ENCODE measurements at places on chromosomes 12 and 14.

GRCh38 chr14:91238661-91239060 is 5.8 kb downstream of the GPR68 start:
- no peak for DNase-seq

DNA sequence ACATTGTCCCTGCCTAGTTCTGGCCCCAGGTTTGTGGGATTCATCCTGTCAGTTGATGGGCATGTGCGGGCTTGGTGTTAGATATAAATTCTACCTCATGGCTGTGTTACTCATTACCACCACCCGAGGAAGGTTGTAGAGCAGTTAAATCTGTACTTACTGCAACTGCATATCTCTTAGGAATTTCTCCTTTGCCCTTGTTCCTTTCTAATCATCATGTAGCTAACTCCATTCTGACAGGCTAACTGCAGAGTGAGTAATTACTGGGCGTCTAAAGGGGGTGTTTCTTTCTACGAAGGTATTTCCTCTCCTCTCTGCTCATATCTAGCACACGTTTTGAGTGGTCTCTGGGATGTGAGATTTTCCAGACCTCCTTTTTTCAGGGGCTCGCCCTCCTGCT is 1076.7 kb downstream of the TMTC2 start:
- no peak for DNase-seq

GRCh38 chr14:57355081-57355800 is 35.1 kb upstream of the NAA30 start:
- DNase-seq: no peak

DNA sequence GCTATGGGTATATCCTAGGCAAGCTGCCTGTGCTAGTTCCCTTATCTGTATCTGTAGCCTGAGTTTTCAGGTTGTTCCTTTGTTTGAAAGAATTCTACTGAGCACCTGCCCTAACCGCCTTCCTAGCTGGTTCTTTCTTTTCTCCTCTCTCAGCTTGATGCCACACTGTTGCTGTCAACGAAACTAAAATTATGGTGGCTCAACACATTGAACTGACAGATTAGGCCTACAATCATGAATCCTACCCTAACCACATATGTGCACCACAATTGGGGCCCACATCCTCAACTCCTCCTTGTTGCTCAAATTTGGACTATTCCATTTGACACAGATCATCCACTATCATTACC is 36.2 kb upstream of the RESF1 start:
- no peak for DNase-seq

DNA sequence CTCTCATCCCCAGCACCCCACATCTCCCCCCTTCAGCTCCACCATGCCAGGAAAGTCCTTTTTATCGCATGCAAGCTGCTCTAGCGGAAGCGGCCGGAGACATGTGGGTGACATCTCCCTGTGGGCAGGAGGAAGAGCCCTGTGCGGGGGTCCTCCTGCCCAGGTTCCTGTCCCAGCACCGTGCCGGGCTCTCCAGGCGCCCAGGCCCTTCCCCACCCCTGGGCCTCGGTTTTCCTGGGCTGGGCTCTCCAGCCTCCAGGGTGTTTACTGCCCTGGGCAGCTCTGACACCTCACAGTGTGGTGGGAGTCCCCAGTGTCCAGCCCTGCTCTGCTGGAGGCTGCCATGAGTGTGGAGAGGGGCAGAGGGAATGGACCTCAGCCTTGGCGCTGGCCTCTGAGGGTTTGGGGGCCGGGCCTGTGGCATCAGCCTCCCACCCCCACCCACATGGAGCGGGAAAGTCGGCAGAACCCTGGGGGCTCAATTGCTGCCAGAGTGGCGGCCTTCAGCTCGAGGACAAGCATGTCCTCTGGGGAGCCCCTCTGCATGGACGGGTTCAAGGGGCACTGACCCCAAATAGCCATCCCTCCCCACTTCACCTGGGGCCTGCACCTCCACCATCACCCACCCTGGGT is 16.9 kb downstream of the ASPG start:
- DNase-seq: no peak

DNA sequence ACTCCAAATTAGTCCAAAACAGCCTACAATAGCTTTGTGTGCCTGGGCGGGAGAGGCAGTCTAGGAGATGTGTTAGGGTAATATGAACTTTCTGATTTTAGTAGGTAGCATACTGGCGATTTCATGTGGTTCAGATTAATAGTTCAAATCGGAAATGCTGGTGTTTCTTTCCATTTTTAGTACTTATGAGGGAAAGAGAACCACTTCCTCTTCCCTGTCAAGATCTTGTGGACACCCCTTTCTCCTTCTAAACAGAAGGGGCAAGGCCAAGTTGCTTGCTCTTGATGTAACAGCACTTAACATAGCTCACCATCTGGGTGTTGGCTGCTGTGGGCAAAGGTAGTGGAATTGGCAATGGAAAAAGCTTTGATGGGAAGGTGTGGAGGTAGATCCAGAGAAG is 32.2 kb upstream of the IGF1 start:
- no peak for DNase-seq

- DNase-seq: no peak
Measured at GRCh38 chr14:95564060-95564459, 29.2 kb downstream of the GLRX5 start.

DNA sequence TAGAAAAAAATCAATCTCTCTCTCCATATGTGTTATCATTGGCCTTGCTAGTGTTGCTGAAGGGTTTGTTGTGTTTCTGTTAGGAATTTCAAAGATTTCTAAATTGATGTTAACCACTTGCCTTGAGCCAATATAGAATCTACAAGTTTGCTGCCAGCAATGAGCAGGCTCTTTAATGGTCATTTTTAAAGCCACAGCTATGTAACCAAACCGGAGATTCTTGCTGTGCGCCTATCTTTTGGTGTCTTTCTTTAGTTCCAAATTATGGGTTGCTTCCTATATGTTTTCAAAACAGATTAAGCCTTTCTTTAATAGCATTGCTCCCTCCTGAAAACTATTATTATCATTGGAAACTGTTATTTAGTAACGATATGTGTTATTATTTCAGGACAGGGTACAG is 545.7 kb downstream of the DIO2 start:
- no peak for DNase-seq

DNA sequence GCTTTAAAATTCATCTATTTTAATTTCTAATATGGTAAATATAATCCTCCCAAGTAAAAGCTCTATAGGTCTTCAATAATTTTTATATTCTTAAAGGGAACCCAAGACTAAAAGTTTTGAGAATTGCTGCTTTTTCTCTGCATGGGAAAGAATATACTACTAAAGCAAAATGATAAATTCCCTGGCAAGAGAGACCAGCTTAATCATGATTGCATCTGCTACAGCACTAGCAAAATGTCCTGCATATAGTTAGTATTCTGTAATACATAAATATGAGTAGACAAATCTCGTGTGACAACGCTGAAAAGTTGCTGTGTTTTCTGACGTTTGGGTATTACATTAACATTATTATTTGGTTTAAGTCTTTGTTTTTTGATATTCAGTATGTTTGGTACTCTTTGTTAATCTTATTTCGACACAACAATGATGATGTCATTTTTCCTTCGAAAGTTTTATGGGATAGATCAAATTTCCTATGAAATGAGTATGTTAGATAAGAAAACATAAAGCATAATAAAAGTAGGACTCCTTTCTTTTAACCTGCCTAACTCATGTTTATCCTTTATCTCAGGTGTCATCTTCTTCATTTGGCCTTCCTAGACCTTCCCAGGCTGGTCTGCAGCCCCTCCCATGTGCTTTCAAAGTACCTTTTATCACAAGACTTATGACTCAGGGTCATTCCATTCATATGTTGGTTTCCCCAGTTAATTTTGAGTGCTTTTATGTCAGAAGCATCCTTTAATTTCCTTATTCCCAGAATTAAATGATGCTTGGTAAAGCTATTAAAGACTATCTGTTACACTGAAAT is 321.9 kb downstream of the RAD51B start:
- no peak for DNase-seq

DNA sequence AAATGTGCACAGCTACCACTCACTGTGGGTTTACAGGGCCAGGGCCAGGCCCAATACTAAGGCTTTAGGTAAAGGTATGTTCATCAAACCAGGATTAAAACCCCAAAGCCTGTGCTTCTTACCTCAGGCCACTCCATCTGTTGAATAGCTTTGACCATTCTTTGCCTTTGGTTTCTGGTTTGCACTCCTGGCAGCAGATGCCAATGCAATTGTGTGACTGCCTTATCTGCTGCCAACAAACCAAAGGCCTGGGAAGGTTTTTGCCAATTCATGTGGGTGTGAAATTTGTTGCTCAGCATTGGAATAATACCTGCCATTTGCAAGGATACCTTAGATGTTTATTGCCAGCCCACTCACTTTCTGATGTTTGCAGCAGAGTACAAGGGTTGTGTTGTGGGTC is 221.6 kb downstream of the C12orf75 start:
- no peak for DNase-seq

- DNase-seq: no peak
Measured at GRCh38 chr14:103141117-103141796, 18.0 kb downstream of the TNFAIP2 start.

DNA sequence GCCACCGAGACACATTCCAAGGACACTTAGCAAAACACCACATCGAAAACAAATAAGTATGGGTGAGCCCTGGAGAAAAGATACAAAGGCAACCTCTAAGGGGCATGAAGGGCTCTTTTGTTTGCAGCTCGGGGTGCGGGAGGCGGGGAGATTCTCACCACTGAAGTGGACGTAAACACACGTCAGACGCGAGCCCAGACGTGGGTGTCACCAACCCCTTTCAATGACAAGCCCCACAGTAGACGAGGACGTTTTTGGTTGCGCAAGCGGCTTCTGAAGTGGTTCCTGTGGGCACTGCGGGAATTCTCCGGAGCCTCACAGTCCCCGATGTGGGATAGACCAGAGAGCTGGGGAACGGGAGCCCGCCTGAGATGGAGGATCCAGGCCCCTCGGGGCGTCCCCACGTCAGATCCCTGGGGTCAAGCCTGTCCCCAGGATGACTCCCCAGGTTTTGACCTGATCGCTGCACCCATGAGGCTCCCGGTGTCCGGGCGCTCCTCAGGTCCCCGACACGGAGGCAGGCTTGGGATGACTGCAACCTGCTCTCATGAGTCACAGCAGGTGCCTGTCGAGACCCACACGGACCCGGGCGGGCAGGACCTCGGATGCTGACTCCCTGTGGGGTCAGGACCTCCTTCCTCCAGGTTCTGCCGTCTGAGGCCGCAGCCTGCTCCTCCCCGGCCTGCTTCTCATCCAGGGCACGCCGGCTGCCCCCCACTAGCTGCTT is 20.3 kb upstream of the ADGRD1 start:
- DNase-seq: no peak

DNA sequence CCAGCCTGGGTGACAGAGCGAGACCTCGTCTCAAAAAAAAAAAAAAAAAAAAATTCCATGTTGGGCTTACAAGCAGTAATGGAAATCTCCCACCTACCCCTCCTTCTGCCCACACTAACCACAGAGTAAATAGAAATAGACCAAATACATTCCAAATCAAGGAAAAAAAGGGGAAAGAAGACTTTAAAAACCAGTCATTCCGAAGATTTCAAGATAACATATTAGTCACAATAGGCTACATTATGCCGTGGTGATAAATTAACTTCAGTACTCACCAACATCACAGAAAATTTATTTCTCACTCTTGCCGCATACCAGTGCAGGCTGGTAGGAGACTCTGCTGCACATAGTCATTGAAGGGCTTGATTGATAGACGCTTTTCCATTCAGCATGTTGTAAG is 15.5 kb upstream of the ETV6 start:
- no peak for DNase-seq

DNA sequence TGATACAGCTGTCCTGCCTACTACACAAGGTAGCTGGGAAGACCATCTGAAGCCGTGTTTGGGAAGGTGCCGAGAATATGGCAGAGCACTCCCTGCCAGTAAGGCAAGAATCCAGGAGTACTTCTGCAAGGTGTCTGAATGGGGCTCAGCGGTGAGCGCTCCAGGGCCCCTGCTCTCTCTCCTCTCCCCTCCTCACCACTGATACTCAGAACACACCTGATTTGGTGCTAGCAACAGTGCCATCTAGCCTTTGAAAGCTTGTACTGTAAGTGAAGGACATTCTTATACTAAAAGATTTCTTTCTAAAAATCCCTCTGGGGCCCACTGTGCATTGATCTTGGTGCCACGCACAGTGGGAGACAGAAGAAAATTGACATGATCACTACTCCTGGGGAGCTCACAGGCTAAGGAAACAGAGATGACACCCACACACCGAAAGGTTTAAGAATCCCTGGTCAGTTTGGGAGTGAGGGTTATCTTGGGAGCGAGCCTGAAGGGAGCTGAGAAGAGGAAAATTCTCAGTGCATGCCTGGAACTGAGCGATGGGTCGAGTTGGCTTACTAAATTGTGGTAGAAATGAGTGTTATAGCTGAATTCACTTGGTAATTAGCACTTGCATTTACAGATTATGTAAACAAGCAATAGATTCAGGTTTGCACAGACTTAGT is 216.9 kb downstream of the NTF3 start:
- no peak for DNase-seq

DNA sequence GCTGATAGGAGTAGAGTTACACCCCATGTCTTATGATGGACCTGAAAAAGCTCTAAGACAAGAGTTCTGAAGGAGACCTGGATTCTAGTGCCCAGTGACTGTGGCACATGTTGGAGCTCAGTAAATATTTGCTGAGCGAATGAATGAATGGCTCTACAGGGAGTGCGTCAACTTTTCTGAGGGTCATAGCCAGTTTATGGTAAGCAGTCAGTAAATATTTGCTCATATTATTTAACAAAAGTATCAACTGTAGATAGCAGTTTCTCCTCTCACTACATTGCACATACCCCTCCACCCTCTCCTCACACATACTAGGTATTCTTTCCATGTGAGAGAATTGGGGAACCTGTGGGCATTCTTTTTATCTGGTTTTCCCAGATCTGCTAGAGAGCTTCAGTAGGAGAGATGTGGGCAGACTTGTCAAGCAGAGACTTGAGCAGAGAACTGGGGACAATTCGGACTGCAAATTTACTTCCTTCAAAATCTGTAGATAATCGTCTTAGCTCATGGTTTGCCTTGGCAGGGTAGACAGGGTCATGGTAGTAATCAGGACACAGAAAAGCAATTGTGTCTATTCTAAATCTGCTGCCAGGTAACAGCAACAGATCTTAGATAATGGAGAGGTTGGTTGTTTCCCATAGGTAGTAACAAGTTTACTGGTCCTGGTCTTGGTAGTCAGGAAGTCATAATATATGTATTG is 5.7 kb downstream of the SLC4A8 start:
- no peak for DNase-seq

GRCh38 chr12:119389687-119390086 is 55.2 kb downstream of the CCDC60 start:
- DNase-seq: no peak

- no peak for DNase-seq
Measured at GRCh38 chr14:34692898-34693227, 21.5 kb downstream of the CFL2 start.

Data from CD4-positive, alpha-beta T cell treated with Interleukin-6 at 100 ng/mL for 8 hours (primary cell).